Endothelial cell (in vitro differentiated cells): ENCODE measurements at places on chromosomes 13 and 19.

- no peak for DNase-seq
Measured at GRCh38 chr19:11168568-11168967, 13.0 kb upstream of the SPC24 start.

- DNase-seq = no peak
Measured at GRCh38 chr13:46348961-46349360, 38.1 kb downstream of the RUBCNL start.

GRCh38 chr13:110712081-110712848 lies 1.2 kb upstream of the ING1 start:
- DNase-seq = peak; percentile 80

DNA sequence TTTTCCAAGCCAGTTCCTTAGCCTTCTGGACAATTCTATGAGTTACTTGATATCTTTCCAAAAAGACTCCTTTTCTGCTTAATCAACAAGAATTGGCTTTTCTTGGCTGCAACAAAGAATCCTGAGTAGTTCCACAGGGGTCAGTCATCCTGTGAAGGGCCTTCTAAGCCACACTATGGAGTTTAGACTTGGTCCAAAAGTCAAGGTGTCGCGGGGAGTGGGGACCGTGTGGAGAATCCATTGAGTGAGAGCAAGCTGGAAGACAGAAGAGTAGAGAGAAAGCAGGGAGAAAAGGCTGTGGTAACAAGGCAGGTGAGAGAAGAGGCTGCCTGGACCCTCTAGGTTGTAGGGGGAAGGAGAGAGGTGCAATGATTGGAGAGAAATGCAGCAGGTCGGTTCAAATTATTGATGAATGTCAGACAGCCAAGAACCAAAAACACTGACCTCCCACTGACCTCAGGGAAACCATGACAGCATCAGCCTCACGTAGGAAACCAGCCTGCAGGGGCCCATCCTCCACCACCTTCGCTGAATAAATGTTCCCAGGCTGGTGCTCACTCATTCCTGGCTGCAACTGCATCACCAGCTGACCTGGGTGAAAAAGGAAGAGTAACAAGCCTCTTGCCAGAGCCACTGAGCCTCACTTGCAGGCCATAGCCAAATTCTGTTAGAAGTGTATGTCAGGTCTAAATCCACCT lies 7.1 kb upstream of the IFT88 start:
- DNase-seq = no peak

- no peak for DNase-seq
Measured at GRCh38 chr19:53993448-53993847, 2.0 kb downstream of the CACNG6 start.

- DNase-seq = peak; percentile 50
Measured at GRCh38 chr13:23899555-23899954, 2.3 kb upstream of the C1QTNF9B start.
